Activated CD8-positive, alpha-beta memory T cell treated with anti-CD3 and anti-CD28 coated beads for 1 hour (primary cell): ENCODE measurements at places on chromosomes 2 and 18.

DNA sequence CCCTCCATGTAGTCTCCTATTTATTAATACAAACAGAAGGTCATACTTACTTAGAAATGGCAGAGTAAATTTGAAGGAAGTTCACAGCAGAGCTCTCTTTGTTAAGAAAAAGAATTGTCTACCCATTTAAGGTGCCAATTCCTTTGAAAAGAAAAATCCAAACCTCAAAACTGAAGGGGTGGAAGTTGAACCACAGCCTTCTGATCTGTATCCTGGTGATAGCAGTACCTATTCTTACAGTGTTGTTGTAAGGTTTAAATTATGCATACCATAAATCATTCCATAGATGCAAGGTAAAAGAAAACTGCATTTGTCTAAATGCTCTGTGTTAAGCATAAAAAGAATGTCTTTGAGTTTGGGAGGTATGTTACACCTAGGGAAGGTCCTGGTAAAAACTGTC, 47.6 kb downstream of the COBLL1 start:
- no peak for DNase-seq

DNA sequence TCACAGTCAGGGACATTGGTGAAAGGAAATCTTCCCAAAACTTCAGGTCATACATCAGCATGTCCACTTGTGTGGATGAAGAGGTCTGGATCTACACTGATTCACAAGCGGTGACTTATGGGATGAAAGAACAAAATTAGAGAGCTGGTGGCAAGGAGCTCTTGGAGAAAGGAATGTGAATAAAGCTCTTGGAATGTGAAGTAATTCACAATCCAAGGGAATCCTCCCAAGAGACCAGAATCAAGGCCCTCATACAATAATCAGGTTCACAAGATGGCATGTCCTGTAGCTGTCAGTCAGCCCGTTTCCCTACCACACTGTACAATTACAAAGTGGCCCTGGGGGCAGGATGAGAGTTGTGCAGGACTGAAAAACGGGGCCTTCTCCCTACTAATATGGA, 96.2 kb downstream of the MRPS9 start:
- DNase-seq, result no peak

DNA sequence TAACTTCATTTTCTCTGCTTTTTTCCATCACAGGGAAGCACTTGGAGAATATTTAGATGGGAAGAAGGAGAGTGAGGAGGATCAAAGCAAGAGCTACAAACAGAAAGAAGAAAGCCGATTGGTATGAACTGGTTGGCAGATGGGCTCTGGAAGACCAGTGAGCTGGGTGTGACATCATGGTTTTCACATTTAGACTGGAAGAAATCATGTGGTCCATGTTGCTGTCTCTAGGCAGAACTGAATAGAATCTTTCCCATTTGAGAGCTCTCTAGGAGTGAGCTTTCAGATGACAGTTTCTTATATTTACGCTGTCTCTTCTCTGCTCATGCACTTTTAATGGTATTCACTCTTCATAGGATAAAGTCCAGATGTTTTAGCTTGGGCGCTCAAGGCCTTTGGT, 12.6 kb downstream of the DRC1 start:
- DNase-seq, result no peak

DNA sequence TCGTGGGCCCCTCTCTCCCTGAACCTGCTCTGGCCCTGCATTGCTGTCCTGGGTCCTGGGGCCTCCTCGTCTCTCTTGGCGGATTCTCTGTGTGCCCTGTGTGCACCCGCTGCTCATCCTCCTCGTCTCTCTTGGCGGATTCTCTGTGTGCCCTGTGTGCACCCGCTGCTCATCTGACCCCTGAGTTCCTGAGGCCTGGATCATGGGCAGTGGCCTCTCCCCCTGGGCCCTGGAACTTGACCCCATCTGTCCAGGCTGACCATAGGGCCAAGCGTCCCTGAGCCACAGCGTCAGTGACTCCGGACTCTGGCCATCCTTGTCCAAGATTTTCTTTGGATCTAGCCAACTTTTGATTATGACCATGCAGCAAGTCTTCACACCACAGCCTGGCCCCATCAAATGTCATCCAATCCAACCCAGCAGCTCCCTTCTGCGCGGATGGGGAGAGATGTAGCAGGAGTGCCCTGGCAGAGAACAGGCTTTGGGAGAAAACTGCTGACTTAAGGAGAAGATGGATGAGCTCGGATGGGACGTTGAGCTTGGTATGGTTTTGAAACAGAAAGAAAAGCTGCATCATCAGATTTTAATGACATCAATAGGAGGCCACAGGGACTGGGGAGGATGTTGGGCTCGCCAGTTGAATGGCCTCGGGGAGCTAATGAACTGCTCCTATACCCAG, 455.1 kb upstream of the HS6ST1 start:
- DNase-seq, result no peak

GRCh38 chr2:221025398-221025797, 546.7 kb downstream of the EPHA4 start:
- no peak for DNase-seq

- no peak for DNase-seq
These were observed 29.8 kb upstream of the TNS1 start for GRCh38 chr2:218032336-218033171.

GRCh38 chr2:90207454-90208058, 1516.1 kb downstream of the RPIA start:
- DNase-seq, result no peak

- DNase-seq, result no peak
These were observed 9.3 kb downstream of the SEC11C start for GRCh38 chr18:59149007-59149406.

DNA sequence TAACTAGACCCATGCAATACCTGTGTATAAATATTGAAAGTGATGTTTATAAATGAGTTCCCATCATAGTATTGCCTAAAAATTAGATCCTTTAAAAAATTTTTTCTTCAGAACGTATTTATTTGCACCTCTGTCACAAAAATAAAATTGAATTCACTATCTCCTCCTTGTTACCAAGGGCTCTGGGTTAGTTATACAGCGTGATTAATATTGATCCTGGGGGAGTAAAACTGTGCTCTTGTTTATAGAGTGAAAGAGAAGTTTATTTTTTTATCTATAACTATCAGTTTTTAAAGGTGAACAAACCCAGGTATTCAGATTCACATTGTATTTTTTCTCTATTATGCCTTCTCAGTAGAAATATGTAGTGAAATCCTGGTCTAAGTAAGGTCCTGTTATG, 458.5 kb downstream of the CPS1 start:
- DNase-seq, result no peak

- no peak for DNase-seq
These were observed 21.3 kb upstream of the SPP2 start for GRCh38 chr2:234029150-234029733.

DNA sequence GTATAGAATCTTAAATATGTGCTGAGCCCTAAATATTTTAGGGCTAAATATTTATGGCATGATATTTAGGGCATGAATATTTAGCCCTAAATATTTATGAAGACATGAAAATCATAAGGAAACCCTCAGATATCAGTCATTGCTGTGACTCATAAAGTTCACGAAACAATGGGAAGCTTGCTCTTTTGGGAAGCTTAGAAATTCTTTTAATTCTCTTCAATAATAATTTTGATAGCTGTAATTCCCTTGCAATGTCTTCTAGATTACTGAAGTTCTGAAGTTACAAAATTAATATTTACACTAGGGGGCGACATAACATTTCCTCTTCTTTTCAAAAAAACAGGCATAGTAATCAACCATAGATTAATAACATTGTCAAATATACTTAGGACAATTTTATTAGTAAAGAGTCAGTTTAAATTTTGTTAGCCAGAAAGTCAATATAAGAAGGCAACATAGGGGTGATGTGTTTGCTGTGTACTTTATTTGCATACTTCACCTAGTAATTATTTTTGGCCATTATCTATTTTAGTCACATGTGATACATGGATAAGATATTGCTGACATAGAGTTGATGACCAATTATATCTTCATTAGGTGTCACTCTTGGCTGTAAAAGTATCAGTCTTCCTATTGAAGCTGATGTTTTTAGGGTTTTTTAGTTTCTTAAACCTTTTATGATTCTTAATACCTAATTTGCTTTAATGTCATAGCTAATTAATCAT, 13.2 kb downstream of the ZNF804A start:
- no peak for DNase-seq

- DNase-seq, result no peak
These were observed 471.0 kb downstream of the TMEM182 start for GRCh38 chr2:103232865-103233264.

DNA sequence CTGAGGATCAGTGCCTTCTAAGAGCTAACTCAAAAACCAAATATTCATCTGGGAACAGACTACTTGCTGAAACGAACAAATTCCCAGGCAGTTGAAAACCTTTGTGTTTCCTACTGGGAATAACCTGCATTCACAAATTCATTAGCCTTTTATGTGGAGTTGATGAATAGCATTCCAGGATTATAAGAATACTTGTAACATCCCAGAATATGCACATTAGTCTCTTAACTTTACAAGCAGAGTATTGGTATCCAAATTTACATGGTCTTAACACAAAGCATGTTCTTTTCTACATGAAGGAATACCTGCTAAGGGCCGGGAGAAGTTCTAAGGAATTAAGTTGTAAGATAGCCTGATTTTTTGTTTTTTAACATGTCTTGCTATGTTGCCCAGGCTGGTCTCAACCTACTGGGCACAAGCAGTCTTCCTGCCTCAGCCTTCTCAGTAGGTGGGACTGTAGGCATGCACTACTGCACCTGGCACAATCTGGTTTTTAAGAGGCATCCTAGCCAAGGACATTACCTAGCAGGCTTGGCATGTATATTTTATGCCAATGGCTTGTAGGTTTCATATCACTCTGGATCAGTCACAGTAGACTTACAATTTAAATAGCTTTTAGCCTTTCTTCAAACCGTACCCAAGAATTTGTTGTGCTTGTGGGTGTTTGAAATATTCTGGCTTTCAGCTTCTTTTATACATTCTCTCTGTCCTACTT, 50.7 kb downstream of the MGAT5 start:
- DNase-seq, result no peak

DNA sequence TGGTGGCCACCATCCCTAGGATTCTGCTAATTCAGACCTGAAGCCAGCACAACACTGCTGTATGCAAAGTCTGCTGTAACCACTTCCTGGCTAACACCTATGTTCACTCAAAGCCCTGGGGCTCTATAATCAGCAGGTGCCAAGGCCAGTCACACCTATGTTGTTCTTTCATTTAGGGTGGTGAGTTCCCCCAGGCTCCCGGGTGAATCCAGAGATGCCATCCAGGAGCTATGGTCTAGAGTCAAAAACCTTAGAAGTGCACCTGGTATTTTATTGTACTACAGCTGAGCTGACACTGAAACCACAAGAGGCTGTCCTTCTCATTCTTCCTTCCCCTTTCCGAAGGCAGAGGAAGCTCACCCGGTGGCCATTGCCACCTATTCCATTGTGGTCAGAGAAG, 46.2 kb upstream of the CCDC141 start:
- no peak for DNase-seq

GRCh38 chr2:172084395-172084644, 987 bp upstream of the DLX1 start:
- no peak for DNase-seq

DNA sequence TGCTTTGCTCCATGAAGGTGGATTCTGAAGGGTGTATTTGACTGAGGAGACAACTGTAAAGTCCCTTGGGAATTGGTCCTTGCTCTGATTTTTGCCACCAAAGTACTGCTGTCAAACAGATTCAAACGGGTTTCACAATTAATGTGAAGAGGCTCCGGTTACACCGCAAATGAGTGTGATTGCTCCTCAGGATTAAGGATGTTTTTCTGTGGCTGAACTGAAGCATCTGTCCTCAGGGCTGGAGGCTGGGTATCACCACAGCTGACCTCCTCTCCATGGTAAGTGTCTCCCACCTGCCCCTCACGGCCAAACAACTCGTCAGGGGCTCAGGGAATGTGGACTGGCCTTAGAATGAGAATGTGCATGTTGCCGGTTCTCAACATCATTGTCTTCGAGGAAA, 130.4 kb upstream of the NDUFV2 start:
- no peak for DNase-seq

DNA sequence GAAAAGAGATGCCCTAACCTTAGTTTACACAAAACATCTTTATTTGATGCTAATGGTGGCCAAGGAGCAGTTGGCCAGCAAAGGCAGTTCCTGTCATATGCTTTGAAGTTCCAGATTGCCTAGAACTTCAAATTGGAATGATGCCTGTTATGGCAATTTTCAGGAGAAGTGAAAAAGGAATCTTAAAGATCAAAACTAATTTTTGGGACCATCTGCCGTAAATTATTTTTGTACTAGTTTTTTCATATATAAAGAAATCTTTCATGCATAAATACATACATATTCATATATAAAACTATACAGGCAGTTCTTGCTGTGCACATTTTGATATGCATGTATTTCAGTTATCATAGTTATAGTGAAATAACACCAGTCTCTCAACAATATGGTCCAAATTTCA, 1185.6 kb upstream of the FAM98A start:
- no peak for DNase-seq

GRCh38 chr2:209308415-209308814, 115.4 kb upstream of the MAP2 start:
- DNase-seq, result no peak

- no peak for DNase-seq
These were observed 40.1 kb downstream of the RHOB start for GRCh38 chr2:20487030-20487391.

GRCh38 chr2:231810905-231811304, 24.7 kb downstream of the COPS7B start:
- no peak for DNase-seq

GRCh38 chr2:29129586-29130281, 14.5 kb downstream of the CLIP4 start:
- no peak for DNase-seq

- no peak for DNase-seq
These were observed 2.1 kb downstream of the PHOSPHO2 start for GRCh38 chr2:169696381-169696780.

DNA sequence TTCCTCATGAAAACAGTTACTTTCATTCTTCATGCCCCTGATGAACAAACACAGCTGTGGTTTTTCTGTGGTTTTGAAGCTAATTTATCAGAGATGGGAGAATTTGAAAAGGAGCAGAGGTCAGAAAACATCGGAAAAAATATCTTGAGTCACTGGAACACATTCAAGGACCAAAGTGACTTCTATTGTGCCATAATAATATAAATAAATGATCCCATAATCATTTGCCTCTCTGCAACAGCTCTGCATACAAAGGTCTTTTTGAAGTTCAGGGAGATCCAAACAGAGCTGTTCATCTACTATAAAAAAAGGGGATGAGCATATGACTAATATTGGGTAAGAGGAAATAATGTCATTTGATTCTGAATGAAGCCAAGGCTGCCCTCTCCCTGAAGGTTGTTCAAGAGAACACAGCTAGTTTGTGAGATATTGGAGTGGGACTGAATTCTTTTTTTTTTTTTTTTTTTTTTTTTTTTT, 201.3 kb upstream of the GALNT5 start:
- DNase-seq, result no peak
